T1000 (cell line): ENCODE measurements at places on chromosomes 7 and 10.

DNA sequence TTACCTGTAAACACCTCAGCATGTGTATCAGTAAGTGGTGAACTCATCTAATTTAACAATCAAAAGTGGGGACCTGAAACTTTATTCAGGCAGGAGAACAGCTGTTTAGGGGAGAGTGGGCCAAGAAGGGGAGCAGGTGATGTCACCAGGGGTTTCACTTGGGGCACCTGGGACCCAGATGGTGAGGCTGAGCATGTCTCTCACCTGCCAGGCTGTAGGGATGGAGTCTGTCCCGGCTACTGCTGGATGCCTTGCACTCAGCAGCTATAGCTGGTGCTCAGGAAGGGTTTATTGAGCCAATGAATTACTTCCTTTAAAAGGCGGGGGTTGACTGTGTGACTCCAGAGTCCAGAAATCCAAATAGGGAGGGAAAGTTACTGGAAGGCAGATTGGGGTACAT, 23.0 kb downstream of the CDH23 start:
- no peak for DNase-seq

DNA sequence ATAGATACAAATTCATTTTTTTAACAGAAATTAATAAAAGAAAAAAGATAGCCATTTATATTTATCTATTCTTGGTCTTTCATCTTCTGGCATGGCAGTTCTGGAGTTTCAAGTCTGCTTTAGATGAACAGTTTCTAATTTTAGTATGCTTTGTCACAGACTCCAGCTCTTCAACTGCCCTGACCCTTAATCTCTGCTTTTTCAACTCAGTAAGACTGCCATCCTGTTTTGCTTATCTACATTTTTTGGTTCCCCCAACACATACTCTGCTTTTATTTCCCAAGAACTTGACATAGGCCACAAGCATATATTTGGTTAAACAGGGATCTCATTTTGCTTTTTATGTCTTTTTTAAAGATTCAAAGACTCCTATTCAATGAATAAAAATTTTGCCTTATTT, 309.3 kb upstream of the KCND2 start:
- no peak for DNase-seq

GRCh38 chr10:58806323-58806722, 293.7 kb downstream of the BICC1 start:
- no peak for DNase-seq

- DNase-seq: no peak
These were observed 21.3 kb downstream of the GCK start for GRCh38 chr7:44167920-44168319.

GRCh38 chr7:157785486-157786186, 448.8 kb downstream of the DNAJB6 start:
- DNase-seq: no peak

GRCh38 chr10:74634995-74635536, 191.3 kb upstream of the KAT6B start:
- no peak for DNase-seq

DNA sequence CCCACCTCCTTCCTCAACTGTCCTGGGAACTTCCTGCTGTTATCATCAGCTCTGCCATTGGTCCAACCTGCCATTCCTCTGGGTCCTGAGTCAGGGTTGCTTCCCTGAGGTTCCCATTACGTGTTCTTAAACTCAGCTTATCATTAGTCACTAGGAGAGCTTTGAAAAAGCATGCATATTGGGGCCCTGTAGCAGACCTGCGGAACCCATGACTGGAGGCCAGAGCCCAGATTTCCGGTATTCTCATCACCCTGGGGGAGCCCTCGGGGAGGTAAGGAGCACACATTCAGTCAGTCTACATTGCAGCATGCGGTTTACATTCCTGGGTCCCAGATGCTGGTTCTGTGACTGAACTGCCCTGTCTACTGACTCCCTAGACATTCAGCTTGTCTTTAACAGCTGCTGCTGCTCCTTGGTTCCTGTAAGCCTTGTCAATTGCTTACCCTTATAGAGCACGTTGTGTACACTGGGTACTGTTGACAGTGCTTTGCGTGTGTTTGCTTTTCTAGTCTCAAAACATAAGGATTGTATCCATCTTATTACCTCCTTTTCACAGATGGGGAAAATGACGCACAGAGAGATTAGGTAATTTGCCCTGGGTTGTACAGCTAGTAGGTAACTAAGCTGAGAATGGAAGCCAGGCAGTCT, 12.8 kb downstream of the CDHR3 start:
- peak; percentile 55 for DNase-seq

DNA sequence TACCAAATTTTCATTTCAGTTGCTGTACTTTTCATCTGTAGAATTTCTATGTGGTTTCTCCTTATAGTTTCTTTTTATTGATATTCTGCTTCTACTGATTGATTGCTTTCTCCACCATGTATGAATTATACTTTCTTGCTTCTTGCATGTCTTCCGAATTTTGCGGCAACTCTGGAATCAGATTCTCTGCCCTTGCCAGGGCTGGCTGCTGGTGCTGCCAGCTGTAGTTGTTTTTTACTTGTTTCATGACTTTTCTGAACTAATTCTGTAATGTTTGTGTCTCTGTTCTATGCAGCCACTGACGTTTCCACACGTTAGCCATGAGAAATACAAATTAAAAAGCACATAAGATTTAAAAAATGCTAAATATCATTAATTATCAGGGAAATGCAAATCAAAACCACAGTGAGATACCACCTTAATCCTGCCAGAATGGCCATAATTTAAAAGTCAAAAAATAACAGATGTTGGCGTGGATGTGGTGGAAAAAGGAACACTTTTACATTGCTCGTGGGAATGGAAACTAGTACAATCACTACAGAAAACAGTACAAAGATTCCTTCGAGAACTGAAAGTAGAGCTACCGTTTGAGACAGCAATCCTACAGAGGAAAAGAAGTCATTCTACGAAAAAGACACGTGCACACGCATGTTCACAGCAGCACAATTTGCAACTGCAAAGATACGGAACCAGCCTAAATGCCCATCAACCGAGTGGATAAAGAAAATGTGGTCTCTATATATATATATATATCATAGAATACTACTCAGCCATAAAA, 51.5 kb downstream of the MAD1L1 start:
- no peak for DNase-seq

- DNase-seq: no peak
These were observed 468.6 kb downstream of the XPNPEP1 start for GRCh38 chr10:109454691-109455090.

DNA sequence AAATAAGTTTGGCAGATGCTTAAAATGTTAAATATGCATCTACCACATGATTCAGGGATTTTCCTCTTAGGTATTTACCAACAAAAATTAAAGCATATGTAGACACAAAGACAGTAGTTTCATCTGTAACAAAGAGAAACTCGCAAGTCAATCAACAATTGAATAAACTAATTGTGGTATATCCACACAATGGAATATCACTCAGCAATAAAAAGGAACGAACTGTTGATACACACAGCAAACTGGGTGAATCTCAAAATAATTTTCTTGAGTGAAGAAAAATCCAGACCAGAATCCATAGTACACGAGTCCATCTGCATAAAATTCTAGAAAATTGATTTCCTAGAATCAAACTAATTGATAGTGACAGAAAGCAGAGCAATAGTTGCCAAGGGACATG, 5.2 kb downstream of the ARHGAP12 start:
- DNase-seq: no peak

- DNase-seq: no peak
These were observed 35.3 kb downstream of the NEUROD6 start for GRCh38 chr7:31305260-31305659.

DNA sequence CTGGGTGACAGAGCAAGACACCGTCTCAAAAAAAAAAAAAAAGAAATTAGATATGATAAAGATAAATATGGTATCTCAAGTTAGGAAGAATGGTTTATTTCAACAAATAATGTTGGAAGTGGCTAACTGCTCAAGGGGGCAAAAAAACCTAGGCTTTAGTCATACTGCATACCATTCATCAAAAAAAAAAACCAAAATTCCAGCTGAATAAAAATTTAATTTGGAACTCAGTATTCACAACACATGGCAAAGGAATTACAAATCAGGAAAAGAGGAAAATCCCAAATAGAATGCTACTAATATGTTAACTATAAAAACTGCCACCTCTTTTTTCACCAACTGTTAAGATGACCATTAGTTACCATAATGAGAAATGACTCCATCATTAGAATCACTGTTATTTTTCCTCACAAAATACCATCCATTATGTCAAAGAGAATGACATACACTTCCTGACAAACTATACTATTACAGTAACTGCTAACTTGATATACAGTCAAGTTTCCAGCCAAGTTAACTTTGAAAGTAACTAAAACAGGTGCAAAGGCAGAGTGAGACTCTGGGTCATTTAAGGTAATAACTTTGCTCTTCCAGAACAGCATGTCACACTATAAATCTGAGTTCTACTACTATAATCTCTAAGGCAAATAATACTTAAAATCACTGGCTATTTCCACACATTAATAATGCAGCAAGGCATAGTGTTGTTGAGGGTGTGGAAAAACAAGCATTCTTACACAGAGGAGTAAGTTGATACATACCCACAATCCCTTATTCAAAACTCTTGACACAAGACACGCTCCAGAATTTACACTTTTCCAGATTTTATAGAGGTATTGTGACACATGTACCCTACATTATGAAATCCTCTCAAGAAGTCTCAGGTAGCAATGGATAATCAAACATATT, 10.2 kb downstream of the KBTBD2 start:
- DNase-seq: no peak

DNA sequence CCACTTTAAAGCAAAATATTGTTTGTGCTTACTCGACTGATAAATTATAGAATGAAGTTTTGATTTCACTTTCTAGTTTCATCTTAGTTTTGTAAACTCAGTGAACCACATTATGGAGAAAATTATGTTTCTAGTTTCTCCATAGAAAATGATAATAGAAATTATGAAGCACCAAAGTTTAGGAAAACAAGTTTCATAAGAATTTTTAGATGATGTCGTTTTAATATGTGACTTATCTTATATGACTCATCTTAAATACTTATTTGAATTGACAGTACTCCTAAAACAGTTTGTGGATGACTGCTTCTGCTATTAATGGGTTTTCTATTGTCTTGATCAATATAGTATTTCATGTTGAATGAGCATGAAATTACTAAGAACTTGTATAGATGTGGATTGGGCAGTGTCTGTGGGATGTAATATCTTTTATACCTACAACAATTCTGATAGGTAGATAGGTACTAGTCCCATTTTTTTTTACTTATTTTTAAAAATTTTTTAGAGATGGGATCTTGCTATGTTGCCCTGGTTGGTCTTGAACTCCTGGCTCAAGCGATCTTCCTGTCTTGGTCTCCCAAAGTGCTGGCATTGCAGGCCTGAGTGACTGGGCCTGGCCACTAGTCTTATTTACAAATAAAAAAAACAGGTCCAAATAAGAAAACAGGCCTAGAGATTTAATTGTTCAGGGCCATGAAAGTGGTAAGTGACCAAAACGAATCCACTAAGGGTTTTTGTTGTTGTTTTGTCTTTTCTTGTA, 3.7 kb downstream of the HBP1 start:
- DNase-seq: no peak

DNA sequence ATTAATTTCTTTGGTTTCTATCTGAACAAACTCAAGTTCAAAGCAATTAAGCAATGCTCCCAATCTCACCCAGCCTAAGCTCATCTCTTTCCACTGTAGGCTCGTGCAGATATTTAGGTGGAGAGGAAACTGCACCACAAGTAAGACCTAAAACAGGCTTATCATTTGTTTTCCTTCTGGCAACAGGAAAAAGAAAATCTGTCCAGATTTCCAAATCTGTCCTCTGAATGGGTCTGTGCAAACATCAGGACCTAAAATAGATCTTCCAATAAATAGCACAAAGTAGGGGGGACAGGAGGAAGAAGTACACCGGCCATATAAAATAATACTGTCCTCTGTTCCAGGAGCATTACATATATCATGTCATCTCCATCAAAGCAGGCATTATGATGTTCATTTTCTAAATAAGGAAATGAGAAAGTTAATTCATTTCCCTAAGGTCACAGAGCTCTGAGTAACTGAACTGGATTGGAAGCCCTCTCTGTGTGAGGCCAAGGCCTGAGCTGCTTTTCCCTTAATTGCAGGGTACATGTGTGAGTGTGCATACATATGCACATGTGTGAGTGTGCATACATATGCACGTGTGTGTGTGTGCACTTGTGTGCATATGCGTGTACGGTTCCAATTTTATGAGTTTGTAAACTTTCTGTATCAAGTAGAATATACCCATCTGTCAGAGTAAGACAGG, 92.8 kb upstream of the PARD3 start:
- no peak for DNase-seq

DNA sequence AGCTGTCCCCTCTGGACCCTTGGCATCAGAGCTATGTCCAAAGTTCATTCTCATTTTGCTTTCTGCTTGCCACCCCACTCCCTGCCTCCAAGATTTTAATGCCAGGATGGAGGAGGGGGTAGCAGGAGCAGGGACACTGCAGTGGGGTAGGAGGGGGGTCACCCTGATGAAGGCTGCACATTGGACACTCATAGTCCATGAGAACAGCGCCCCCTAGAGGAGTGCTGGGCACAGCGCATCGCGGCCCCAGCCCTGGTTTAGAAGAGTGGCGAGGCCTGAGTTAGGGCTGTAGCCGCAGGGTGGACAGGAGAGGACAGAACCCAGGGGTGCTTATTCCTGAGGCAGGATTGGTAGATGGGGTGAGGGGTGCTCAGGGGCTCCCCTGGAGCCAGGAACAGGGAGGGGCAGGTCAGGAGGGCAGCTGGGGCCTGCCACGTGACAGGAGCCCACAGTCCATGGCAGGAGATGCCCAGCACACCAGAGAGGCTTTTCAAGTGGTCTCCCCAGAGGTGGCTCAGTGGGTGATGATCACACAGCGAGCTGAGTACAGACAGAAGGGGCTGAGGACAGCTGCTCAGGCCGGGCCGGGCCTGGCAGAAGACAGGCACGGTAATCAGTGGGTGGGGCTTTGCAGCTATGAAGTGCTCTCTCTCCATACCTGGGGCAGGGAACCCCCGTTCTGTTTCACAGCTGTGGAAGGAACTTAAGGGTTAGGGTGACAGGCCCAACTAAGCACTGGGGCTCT, 71.4 kb downstream of the NEURL1 start:
- DNase-seq: no peak

GRCh38 chr10:112981553-112981952, 31.5 kb downstream of the TCF7L2 start:
- DNase-seq: no peak

GRCh38 chr7:111998326-111998725, 207.9 kb downstream of the DOCK4 start:
- no peak for DNase-seq

GRCh38 chr7:48782511-48782910, 141.8 kb upstream of the CDC14C start:
- no peak for DNase-seq

GRCh38 chr7:96179341-96179740, 142.6 kb downstream of the SLC25A13 start:
- no peak for DNase-seq

DNA sequence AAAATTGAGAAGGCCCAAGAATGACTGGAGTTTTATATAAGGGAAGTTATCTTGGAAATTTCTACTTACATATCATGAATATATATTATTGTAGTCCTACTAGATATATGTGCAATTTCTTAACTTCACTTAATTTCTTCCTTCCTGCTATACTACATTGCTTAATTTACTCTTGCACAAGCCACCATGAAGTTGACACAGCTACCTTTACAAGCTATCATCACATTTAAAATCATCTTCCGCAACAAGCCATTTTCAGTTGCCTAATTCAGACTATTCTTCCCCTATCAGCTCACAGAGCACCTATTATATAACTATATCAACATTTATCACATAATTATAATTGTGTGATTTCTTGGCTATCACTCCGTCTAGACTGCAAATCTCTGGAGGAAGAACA, 418.4 kb downstream of the PARD3 start:
- no peak for DNase-seq

GRCh38 chr7:52961084-52961483, 74.3 kb upstream of the POM121L12 start:
- no peak for DNase-seq

- no peak for DNase-seq
These were observed 28.1 kb upstream of the DNMBP start for GRCh38 chr10:100037758-100038315.
